ENCODE measurements at places on chromosomes 16 and 17. TPM values are rescaled to one million over a fixed set of nuclear protein-coding genes. Genes with fewer than 3 reads are reported as not detected.

AANAT gene
- total RNA-seq, result 0.36 TPM

GDPD3 gene
- total RNA-seq, result 1.7 TPM

TNFSF13 gene
- 6.3 TPM for total RNA-seq

KLHL36 gene
- total RNA-seq, result 32.6 TPM

PRR35 gene
- not detected for total RNA-seq

SAMD14 gene
- 0.47 TPM for total RNA-seq

RNF167 gene
- 166 TPM for total RNA-seq

SCNN1B gene
- total RNA-seq, result not detected

- no peak for DNase-seq
- no peak overlapping the region for H3K27ac ChIP-seq
- peaks cover 8% of the 10 kb centered on the region for H3K4me1 ChIP-seq
These were observed 2.3 kb upstream of the TPPP3 start for GRCh38 chr16:67395458-67396158.

- no peaks in the 10 kb centered on the region for H3K36me3 ChIP-seq
- H3K27me3 ChIP-seq, result no peaks in the 10 kb centered on the region
- H3K4me1 ChIP-seq, result no peaks in the 10 kb centered on the region
- DNase-seq, result no peak
- H3K27ac ChIP-seq, result no peak overlapping the region
These were observed 56.3 kb upstream of the CDH11 start for GRCh38 chr16:65178151-65178550.

DNA sequence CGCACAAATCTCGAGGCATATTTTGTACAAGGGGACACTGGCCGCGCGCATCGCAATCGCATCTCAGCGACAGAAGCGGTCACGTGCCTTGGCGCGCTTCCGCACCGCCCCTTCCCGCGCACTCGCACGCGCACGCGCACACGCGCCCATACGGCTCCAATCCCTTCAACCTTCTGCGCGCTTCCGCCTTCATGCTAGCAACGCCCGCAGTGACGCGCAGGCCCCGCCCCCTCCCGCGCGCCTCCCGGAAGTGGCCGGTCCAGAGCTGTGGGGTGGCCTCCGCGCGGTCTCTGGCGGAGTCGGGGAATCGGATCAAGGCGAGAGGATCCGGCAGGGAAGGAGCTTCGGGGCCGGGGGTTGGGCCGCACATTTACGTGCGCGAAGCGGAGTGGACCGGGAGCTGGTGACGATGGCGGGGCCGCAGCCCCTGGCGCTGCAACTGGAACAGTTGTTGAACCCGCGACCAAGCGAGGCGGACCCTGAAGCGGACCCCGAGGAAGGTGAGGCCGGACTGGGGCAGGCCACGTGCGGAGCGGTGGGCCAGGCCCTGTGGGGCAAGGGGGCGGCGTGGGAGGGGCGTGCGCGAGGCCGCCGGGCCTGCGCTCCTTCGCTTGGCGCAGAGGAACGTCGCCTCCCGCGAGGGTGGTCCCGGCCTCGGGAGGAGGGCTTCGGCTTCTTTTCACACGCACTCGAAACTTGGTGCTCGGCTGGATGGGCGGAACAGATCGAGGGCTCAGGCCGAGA is at the start of gene AATF:
Gene AATF (plus strand): TSS at position 238 of the 744 bp plus-strand sequence. CDS start 172 bp downstream, at position 410.
- peaks cover 40% of the 10 kb centered on the region for H3K27me3 ChIP-seq
- peak; percentile 98 for DNase-seq
- H3K27ac ChIP-seq, result peak within 1 kb of the TSS; percentile 97
- peaks cover 39% of the 10 kb centered on the region for H3K36me3 ChIP-seq

GRCh38 chr17:34156741-34157589 is 98.1 kb upstream of the CCL2 start:
- H3K36me3 ChIP-seq, result no peaks in the 10 kb centered on the region
- H3K27me3 ChIP-seq, result peaks cover 62% of the 10 kb centered on the region
- H3K4me3 ChIP-seq, result no peak overlapping the region
- no peak for DNase-seq

DNA sequence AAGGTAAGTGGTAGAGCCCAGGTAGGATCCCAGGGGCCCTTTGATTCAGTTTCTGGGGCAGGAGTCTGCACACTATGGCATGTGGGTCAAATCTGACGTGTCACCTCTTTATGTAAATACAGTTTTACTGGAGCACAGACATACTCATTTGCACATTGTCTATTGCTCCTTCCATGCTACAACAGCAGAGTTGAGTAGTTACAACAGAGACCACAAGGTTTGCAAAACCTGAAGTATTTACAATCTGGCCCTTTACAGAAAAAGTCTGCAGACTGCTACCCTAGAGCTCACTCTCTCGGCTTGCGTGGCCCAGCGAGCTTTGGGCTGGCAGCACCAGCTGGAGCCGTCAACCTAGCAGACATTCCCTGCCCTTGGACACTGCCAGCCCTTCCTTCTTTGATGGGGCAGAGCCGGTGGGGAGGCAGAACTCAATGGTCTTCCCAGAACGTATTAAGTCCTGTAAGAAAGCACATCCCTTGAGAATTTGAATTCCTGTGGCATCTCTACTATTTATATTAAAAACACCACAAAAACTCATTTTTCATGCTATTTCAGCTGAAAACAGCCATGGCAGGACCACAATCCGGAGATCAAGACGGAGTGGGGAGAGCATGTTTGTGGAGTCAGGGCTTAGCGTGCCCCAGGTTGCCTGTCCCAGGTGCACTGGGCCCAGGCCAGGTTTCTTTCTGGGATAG is 133.1 kb upstream of the NUDT7 start:
- no peak overlapping the region for H3K4me3 ChIP-seq
- no peak for DNase-seq
- H3K36me3 ChIP-seq, result no peaks in the 10 kb centered on the region

DNA sequence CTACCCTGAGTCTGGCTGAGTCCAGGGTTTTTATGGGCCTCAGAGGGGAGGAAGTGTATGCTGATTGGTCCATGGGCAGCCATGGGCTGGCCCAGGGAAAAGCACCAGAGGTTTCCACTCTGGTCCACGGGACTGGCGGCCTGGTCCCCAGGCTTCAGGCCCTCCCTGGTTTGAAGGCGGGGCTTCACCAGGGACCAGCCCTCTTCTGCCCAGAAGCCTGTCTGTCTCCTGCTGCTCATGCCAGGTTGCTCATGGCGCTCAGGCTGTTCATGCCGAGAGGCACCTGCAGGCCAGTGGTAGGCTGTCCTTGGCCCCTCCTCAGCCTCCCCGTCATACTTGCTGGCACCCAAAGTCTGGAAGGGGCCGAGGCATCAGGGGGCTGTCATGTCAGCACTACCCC is 45.0 kb upstream of the CLEC19A start:
- no peaks in the 10 kb centered on the region for H3K27me3 ChIP-seq
- H3K4me3 ChIP-seq, result no peak overlapping the region
- no peaks in the 10 kb centered on the region for H3K4me1 ChIP-seq
- no peak overlapping the region for H3K27ac ChIP-seq
- DNase-seq, result no peak

DNA sequence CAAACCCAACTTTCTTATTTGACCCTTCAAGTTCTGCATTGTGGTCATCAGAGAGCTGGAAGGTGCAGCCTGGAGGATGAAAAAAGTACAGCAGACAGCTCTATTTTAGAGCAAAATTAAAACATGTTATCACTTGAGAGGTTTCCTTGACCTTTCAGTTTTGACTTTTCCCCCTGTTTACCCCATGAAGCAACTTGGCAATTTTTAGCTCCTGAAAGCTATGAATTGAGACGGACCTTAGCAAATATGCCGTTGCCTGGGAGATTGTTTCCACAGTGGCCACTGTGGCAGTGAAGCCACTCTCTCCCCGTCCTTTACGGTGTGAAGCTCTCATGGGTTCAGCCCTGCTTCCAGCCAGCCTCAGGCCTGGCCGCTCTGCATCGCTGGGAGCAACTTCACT is 398.6 kb downstream of the CPPED1 start:
- no peak overlapping the region for H3K27ac ChIP-seq
- H3K4me1 ChIP-seq, result no peaks in the 10 kb centered on the region
- no peak overlapping the region for H3K4me3 ChIP-seq
- H3K36me3 ChIP-seq, result peaks cover 15% of the 10 kb centered on the region
- H3K27me3 ChIP-seq, result no peaks in the 10 kb centered on the region

DNA sequence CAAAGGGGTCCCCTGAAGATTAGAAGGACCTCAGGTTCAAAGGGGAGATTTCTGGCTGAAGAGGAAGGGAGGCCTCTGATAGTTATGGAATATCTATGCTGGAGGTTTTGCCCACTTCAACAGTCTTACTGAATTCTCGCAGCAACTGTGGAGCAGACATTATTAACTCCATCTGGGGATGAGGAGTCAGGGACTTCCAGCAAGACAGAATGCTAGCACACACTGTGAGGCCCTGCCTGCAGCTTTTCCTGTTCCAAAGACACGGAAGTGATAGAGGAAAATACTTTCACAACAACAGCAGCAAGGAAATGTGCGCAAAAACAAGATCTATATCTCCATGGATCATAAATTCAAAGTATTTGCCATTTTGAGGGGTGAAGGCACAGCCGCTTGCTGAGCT is 72.8 kb downstream of the RPH3AL start:
- H3K4me1 ChIP-seq, result no peaks in the 10 kb centered on the region
- DNase-seq, result no peak
- H3K27me3 ChIP-seq, result no peaks in the 10 kb centered on the region
- no peaks in the 10 kb centered on the region for H3K36me3 ChIP-seq

DNA sequence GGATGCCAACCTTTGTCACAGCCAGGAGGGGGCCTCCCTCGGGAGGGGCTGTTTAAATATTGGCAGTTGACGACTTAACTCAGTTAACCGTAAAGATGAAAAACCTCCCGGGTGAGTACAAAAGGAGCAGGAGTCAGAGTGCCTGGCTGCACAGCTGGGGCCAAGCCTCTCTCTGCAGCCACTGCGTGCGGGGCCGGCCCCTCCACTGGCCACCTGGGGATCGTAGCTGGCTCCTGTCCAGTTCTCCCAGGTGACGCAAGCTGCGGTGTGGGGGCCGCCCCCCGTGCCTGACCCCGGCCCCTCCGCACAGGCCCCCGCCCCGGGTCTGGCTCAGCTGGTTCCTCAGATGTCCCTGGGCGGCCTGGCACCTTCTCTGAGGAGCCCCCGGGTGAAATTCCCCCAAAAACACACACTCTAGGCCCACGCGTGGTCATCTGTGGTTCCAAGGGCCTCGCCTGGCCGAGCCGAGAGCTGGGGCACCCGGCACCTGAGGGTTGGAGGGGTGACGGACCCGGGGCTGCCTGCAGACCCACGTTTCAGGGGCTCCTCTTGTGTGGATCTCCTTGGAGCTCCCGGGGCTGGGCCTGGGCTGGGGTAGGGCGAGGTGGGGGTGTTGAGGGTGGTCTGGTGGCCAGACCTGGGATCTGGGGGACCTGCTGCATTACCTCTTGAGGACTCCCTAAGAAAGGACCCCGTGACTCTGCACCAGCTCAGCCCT is 7.4 kb upstream of the CACNA1H start:
- DNase-seq, result no peak
- no peak overlapping the region for H3K27ac ChIP-seq
- no peaks in the 10 kb centered on the region for H3K36me3 ChIP-seq
- no peaks in the 10 kb centered on the region for H3K4me1 ChIP-seq

DNA sequence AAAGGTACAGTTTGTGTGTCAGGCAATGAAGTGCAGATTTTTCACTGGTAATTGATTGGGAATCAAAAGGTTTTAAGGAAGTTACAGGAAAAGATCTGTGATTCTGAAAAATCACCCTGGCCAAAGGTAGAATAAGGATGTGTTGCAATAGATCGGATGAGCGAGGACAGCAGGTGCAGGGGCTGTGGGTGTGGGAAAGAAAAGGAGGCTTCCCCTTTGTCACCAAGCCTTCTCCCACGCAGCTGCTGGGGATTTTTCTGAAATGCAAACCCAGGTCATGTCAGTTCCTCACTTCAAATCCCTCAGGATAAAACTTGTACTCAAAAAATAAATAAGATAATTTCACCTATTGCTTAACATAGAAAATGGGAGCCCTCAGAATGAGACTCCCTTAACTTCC is 47.9 kb upstream of the ARHGAP17 start:
- peak overlapping the region; percentile 63 for H3K27ac ChIP-seq
- no peak for DNase-seq
- no peak overlapping the region for H3K4me3 ChIP-seq
- H3K27me3 ChIP-seq, result no peaks in the 10 kb centered on the region

DNA sequence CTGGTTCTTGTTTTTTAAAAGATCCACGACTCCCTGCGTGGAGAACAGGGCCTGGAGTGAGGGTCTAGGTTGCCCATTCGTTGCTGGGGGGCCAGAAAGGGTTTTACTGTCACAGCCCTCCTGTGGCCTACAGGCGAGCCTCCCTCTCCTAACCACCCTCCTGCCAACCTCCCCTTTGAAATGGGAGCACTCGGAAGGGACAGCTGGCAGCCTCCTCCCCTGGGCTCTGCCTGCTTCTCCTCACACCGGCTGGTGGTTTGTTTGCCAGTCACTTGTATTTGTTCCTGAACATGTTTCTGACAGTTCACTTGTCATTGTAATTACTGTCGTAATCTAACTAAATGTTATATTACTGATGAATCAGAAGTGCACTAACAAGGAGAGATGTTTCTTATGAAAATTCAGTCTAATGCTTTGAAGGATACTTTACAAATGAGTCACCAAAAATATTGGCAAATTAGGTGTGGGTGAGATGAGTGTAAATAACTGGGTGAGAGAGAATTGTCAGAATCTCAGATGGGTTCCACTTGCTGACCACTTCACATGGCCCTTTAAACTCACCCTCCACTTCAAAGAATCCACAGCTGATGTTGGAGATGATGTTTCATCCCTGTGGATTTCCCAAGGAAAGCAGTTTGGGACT is 2.7 kb upstream of the SPPL2C start:
- no peak overlapping the region for H3K4me3 ChIP-seq
- H3K27ac ChIP-seq, result no peak overlapping the region
- no peaks in the 10 kb centered on the region for H3K36me3 ChIP-seq
- H3K27me3 ChIP-seq, result no peaks in the 10 kb centered on the region
- no peaks in the 10 kb centered on the region for H3K4me1 ChIP-seq

GRCh38 chr16:6891496-6891895 is 441.1 kb upstream of the RBFOX1 start:
- no peak overlapping the region for H3K27ac ChIP-seq
- no peak for DNase-seq
- no peak overlapping the region for H3K4me3 ChIP-seq
- no peaks in the 10 kb centered on the region for H3K4me1 ChIP-seq
- H3K27me3 ChIP-seq, result peaks cover 4% of the 10 kb centered on the region

GRCh38 chr17:28335201-28335958 is at the start of the genes IFT20 and TNFAIP1:
Gene IFT20 (minus strand): TSS chr17:28335472. CDS start chr17:28331985, 3,487 bp downstream.
Gene TNFAIP1 (plus strand): TSS chr17:28335761. CDS start chr17:28339522, 3,761 bp downstream.
- H3K27ac ChIP-seq, result peak within 1 kb of the TSS; percentile 91
- no peaks in the 10 kb centered on the region for H3K36me3 ChIP-seq
- peak within 1 kb of the TSS; percentile 97 for H3K4me3 ChIP-seq

DNA sequence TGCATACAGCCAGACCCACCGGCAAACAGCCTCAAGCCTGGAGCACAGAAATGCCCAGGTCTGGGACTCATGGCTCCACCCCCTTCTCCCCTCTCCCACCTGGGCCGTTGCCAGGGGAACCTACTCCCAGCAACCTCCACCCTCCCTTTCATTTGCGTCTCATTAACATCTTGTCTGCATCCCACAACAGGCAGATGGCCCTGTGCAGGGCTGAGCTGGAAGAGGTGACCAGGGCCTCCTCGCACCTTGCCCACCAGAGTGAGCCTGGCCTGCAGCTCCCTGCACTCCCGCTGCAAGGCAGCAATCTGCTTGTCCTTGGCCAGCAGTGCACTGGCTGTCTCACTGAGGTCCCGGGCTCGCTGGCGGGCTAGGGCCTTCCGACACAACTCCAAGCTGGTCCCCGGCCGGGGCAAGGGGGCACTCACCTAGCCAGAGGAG is 3.3 kb downstream of the TSPOAP1 start:
- H3K4me1 ChIP-seq, result peaks cover 40% of the 10 kb centered on the region
- H3K27ac ChIP-seq, result peak overlapping the region; percentile 7
- no peak for DNase-seq
- peaks cover 20% of the 10 kb centered on the region for H3K36me3 ChIP-seq

- peaks cover 6% of the 10 kb centered on the region for H3K27me3 ChIP-seq
- H3K36me3 ChIP-seq, result no peaks in the 10 kb centered on the region
- no peak overlapping the region for H3K27ac ChIP-seq
These were observed 344.6 kb downstream of the SOX9 start for GRCh38 chr17:72465191-72466024.

- peaks cover 43% of the 10 kb centered on the region for H3K4me1 ChIP-seq
- H3K27me3 ChIP-seq, result no peaks in the 10 kb centered on the region
- H3K4me3 ChIP-seq, result peak overlapping the region; percentile 52
- peak; percentile 74 for DNase-seq
These were observed 2.0 kb upstream of the ARRB2 start for GRCh38 chr17:4708436-4708835.
